Stimulated activated CD4-positive, alpha-beta T cell treated with anti-CD3 and anti-CD28 coated beads, Interleukin-4, amount 100 ng/mL, for 48 hours (primary cell): ENCODE measurements at places on chromosomes 16 and 17.

GRCh38 chr16:86990451-86990850 is 326.7 kb downstream of the C16orf95 start:
- no peak for DNase-seq

GRCh38 chr17:74814453-74814852 is 38.3 kb upstream of the NAT9 start:
- DNase-seq: no peak

- DNase-seq: no peak
Measured at GRCh38 chr17:10198509-10199249, at the start of gene GAS7. GAS7 (minus strand) TSS chr17:10198606.

DNA sequence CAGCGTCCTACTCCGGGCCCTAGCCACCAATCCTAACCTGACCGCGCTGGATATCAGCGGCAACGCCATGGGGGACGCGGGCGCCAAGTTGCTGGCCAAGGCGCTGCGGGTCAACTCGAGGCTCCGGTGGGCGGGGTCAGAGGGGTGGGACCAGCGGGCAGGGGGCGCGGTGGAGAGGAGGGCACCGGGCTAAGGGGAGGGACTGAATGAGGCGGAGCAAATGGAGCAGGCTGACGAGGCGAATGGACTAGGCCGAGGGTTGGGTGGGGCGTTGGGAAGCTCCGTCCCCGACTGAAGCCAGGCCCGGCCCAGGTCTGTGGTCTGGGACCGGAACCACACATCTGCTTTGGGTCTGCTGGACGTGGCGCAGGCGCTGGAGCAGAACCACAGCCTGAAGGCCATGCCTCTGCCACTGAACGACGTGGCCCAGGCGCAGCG is 4.6 kb downstream of the CARMIL2 start:
- DNase-seq: no peak

GRCh38 chr17:77915594-77916021 is 42.9 kb upstream of the TNRC6C start:
- no peak for DNase-seq

GRCh38 chr17:74431568-74432423 is at the start of gene GPRC5C:
GPRC5C (plus strand) TSS chr17:74432088; CDS start chr17:74439777, 7,689 bp downstream.
- peak; percentile 38 for DNase-seq

GRCh38 chr16:73956587-73957494 is 339.8 kb upstream of the PSMD7 start:
- peak; percentile 11 for DNase-seq

DNA sequence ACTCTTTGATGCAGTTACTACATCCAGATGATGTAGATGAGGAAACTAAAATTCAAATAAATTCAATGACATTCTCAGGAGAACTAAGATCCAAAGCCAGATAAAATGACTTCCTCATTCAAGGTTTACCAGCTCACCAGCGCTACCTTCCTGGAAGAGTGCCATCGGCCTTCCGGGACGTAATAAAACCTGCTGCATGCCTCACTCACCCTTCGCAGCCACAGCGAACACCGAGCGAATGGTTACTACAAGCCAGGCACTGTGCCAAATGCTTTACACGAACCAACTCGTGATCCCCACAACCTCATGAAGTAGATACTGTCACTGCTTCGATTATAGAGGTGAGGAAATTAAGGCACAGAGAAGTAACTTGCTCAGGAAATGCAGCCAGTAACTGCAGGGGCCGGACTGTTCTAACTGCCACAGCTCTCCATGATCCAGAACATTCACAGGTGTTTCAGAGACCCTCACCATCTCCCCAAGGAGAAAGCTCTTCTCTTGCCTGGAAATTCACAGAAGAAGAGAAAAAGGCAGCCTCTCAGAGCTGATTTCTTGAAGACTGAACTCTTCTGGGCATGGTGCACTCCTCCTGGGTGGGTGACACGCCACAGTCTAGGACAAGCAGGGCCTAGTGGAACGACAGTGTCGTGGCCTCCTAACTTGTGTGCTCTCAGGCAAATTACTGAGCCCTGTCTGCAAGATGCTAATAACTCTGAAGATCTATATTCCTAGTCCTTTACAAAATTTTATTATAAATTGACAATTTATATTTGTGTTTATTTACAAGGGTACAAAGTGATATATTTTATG is 46.8 kb downstream of the HIC1 start:
- peak; percentile 36 for DNase-seq

DNA sequence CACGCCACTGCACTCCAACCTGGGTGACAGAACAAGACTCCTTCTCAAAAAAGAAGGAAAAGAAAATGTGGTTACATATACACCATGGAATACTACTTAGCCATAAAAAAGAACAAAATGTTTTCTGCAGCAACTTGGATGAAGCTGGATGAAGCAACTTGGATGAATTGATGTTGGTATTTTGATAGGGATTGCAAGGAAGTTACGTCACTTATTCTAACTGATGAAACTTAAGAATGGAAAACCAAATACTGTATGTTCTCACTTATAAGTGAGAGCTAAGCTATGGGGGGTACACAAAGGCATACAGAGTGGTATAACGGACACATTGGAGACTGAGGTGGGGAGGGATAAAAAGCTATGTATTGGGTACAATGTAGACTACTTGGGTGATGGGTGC is 17.5 kb downstream of the PLA2G10 start:
- DNase-seq: no peak

DNA sequence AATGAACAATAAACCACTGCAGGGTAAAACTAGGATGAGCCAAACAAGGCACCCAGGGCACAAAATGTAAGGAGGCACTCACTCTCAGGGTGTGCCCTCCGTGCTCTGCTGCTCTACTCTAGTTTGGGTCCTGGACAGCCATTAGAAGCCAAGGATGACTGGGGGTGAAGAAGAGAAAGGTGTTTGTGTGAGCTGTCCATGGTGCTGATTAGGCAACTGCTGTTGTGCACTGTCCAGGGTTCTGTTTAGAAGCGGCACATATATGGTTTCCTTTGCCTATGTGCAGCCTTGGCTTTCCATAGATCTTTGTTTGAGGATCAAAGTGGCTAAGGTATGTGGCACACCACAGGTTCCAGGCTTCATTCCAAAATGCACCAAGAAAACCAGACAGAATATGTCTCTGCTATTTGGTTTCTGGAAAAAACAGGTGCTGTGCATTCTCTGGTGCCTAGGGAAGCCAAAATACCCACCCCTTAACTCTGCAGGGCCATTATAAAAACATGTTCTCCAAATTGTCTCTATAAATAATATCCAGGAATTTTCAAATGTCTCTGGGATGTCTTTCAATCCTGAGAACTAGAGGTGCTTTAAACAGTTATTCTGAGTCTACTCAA is 123.5 kb downstream of the CBLN1 start:
- DNase-seq: no peak

- no peak for DNase-seq
Measured at GRCh38 chr16:19875900-19876299, 8.7 kb downstream of the GPRC5B start.

GRCh38 chr17:81635973-81636504 is 873 bp downstream of the NPLOC4 start:
- DNase-seq: no peak

- no peak for DNase-seq
Measured at GRCh38 chr16:14672403-14672971, 21.6 kb downstream of the PLA2G10 start.

- DNase-seq: no peak
Measured at GRCh38 chr16:5451641-5452040, 354.0 kb upstream of the EEF2KMT start.
